ENCODE measurements at places on chromosomes 7 and 10.

DNA sequence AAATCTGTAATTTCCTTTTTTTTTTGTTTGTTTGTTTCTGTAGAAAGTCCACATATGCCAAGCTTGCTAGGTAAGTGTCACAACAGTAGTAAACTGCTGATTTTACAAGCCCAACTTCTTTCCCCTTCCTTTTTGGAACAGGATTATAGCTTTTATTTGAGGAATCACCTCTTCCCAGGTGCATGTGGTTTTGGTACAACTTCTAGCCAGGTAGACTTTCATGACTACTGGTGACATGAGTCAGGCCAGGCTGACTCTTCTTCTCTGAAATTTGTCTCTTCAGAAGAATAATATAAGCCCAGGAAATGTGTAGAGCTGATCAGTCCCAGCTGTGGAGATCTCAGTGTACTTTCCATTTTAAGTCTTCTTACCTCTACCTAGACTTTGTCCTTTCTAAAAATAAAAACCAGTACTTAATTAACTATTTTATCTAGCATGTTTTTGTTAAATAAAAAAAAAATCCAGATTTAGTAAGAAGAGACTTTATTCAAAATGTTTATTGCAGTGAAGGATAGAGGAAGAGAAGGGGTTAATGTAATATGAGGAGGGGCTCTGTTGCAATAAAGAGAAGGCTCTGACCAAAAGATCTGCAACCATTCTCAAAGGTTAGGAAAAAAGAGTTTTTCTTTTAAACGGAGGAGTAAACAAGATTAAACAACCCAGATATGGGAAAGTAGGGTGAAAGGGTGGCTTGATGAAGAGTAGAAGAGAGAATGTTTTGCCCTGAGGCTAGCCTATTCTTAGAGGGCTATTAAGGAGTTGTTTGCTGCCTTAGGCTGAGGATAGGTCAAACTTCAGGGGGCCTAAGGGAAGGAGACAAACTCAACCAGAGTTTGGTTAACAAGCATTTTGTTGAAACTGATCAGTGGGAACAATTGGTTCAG is 664.2 kb downstream of the SORCS1 start:
- DNase-seq = no peak

GRCh38 chr10:100748231-100749058 is 3.1 kb downstream of the PAX2 start:
- no peak for DNase-seq

- DNase-seq = no peak
These were observed 87.6 kb upstream of the AFAP1L2 start for GRCh38 chr10:114491933-114492332.

GRCh38 chr7:156386097-156386496 is 254.5 kb upstream of the RNF32 start:
- no peak for DNase-seq

- no peak for DNase-seq
These were observed 29.3 kb upstream of the TTYH3 start for GRCh38 chr7:2602406-2603043.

DNA sequence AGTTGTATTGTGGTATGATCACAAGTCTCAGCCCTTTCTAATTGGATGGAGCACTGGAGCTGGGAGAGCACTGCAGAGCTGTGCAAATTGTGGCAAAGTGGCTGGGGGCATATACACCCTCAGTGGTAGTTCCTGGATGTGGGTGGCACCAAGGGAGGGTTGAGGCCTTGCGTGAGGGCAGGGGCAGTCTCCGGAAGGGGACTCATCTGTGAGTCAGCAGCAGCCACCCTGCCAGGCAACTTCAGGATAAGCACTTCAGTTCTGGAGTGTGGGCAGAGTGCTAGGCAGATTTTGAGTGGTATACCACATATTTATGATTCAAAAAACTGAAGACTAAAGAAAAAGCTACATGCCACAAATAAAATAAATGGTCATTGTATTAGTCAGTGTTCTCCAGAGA is 210.5 kb downstream of the ETV1 start:
- DNase-seq = no peak

- no peak for DNase-seq
These were observed 14.1 kb downstream of the USP54 start for GRCh38 chr10:73576890-73577591.

DNA sequence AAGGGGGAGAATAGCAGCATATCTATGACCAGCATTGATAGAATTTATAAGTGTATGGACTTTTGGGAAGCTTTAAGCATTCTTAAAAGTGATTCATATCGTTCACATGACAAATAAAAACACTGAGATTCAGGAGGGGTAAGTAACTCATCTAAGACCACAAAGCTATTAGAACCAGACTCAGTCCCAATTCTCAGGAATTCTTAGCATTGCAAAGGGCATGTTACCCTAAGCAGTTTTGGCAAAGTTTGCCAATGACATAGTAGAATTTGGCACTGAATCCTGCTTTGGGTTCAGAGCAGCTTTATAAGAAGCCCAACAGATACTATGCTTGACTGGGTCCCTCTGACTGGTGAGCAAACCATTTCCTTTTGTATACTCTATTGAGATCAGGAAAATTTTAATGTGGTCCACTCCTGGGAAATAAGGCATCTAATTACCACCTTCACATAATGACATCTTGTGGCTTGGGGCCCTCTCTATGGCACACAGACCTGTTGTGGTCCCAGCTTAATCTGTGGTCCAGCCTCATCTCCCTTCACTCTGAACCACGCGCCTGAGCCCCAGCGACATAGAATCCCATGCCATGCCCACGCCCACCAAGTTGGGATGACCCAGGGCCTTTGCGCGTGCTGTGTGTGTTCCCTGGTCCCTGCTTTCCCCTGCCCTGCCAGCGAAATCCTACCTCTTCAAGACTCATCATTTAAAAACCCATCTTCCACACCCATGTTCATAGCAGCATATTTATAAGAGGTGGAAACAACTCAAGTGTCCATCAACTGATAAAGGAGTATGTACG is 37.5 kb upstream of the DOCK1 start:
- no peak for DNase-seq

- DNase-seq = no peak
These were observed 80.1 kb downstream of the ZFAND4 start for GRCh38 chr10:45592432-45592831.

- no peak for DNase-seq
These were observed 15.9 kb downstream of the RNF133 start for GRCh38 chr7:122682815-122683550.

DNA sequence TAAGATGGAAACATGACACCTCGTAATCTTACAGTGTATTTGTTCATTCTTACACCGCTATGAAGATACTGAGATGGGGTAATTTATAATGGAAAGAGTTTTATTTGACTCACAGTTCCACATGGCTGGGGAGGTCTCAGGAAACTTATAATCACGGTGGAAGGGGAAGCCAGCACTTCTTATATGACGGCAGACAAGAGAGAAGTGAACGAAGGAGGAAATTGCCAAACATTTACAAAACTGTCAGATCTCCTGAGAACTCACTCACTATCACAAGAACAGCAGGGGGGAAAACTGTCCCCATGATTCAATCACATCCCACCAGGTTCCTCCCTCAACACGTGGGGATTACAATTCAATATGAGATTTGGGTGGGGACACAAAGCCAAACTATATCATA is 282.3 kb downstream of the HGF start:
- DNase-seq = no peak

- no peak for DNase-seq
These were observed 25.0 kb upstream of the RNF148 start for GRCh38 chr7:122727759-122728158.

GRCh38 chr7:121163699-121164098 is 165.1 kb upstream of the WNT16 start:
- DNase-seq = no peak

- DNase-seq = no peak
These were observed 398.9 kb downstream of the ADRA2A start for GRCh38 chr10:111475720-111476119.

GRCh38 chr7:91811236-91811635 is 69.3 kb downstream of the MTERF1 start:
- no peak for DNase-seq

DNA sequence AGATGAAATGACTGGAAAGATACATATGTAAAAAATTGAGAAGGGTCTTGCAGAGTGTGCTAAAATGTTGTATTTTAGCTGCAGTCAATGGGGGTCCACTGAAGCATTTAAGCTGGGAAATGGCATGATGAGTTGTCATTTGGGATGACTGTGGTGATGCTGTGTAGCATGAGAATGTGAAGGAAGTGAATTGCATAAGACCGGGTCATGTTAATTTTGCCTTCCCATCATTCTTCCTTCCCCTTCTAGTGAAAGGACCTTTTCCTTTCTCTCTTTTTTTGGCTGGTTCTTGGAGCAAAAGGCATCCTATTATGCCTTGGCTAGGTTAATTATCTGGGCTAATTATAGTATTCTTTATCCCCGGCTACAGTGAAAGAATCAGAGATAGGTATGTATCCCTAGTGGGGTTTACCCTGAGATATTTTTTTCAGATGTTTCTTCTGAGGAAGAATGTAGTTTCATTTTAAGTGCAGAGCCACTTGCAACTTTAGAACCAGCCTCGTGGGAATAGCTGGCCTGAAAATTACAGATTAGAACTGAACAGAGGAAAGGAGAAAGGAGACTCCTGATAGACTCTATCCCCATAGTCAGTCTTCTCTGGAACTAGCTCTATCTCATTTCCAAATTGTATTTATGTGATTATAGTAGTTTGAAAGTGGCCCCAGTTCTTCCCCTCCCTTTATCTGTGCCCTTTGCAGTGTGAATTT is 93.6 kb downstream of the HGF start:
- DNase-seq = no peak

DNA sequence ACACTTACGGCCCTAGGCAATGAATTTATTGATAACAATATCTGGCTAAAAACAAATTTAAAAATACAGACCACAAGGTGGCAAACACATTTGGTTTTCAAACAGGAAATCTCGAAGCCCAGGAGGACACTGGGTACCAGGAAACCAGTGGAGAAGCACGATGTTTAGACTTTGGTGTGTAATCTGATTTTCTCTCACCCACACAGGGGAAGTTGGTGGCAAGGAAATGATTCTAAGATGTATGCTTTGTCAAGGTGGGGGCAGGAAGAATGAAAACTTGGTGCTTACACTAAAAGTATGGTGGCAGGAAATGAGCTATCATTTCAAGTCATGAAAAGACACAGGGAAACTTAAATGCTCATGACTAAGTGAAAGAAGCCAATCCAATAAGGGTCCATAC is 113.2 kb upstream of the ANKRD1 start:
- DNase-seq = no peak

GRCh38 chr10:82392533-82392932 is 517.5 kb downstream of the NRG3 start:
- DNase-seq = no peak

GRCh38 chr7:44759246-44759645 is 10.6 kb downstream of the ZMIZ2 start:
- no peak for DNase-seq

DNA sequence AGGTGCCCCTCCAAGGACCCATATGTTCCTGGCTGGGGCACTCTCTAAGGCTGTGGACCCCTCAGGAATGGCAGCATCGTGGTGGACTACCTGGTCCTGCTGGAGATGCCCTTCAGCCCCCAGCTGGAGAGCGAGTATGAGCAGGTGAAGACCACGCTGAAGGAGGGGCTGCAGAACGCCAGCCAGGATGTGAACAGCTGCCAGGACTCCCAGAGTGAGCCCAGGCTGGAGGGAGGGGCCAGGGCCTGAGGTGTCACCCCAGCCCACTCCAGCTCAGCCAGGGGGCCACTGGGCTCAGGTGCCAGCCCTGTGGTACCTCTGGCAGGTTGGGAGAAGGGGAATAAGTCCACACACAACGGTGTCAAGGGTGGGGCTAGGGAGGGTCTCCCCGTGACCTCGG is 4.7 kb upstream of the MUC12 start:
- DNase-seq = no peak

DNA sequence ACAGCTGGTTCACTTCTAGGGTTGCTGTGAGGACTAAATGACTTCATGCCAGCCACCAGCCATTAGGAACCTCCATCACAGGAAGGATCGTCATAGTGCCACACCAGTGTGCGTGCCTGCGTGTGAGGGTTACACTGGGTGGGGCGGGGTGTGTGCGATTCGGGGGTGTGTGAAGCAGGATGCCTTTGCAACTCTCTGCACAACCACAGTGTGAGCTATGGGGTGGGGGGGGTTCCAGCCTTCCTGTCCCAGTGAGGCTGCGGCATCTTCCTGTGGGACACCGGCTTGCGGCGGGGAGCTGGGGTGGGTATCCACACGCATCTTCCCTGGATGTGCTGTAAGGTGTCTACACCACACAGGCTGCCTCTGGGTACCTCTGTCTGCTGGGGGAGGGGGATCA is 6.9 kb upstream of the ELFN1 start:
- DNase-seq = no peak

GRCh38 chr10:103748020-103748419 is 107.4 kb downstream of the SH3PXD2A start:
- no peak for DNase-seq

All from activated T-helper 1 cell treated with anti-CD3 and anti-CD28 coated beads, Interleukin-2, amount 50 U/mL, for 16 hours (primary cell).